ENCODE measurements at places on chromosomes 6 and 20. TPM values are rescaled to one million over a fixed set of nuclear protein-coding genes. Genes with fewer than 3 reads are reported as not detected.

Gene PKIB
- 11.1 TPM for total RNA-seq

Gene TUBB1
- total RNA-seq: not detected

Gene PBOV1
- not detected for total RNA-seq

Gene SEL1L2
- total RNA-seq: not detected

Gene GCNT2
- 0.99 TPM for total RNA-seq

Gene LY6G6C
- not detected for total RNA-seq

Gene HBS1L
- total RNA-seq: 124 TPM

Gene ARHGAP40
- total RNA-seq: not detected

Gene BCAS1
- under 0.01 TPM for total RNA-seq

Gene PAX1
- total RNA-seq: not detected

Gene WFDC6
- total RNA-seq: not detected

Gene LAMA5
- 90.0 TPM for total RNA-seq

Gene MYB
- total RNA-seq: 0.29 TPM

Gene TBC1D7
- 18.0 TPM for total RNA-seq

Gene ATP6V1G2
- total RNA-seq: 5.7 TPM

Gene TNFAIP3
- total RNA-seq: 10.6 TPM

Gene XKR7
- total RNA-seq: under 0.01 TPM

Gene PRKN
- total RNA-seq: 7.4 TPM

Gene PIM1
- total RNA-seq: 20.7 TPM

Gene MYO6
- 18.6 TPM for total RNA-seq

Gene GHRH
- total RNA-seq: not detected

Gene SYNDIG1
- 0.17 TPM for total RNA-seq

Gene ZNF391
- 1.8 TPM for total RNA-seq

Gene BPIFA3
- total RNA-seq: not detected

Gene RIPPLY2
- 0.29 TPM for total RNA-seq

Gene SLC22A2
- total RNA-seq: not detected

Gene NKAIN4
- not detected for total RNA-seq

Gene HLA-DQA2
- not detected for total RNA-seq

Gene CD93
- 1.0 TPM for total RNA-seq

Gene FGD2
- not detected for total RNA-seq

Gene MYLK2
- total RNA-seq: not detected

Gene TP53TG5
- 0.50 TPM for total RNA-seq

Gene LINC00237
- total RNA-seq: not detected

Gene CMTR1
- total RNA-seq: 57.3 TPM

Gene NHSL1
- 26.3 TPM for total RNA-seq

Gene CAGE1
- 0.17 TPM for total RNA-seq

Gene TBC1D20
- 45.7 TPM for total RNA-seq

Gene COL10A1
- total RNA-seq: 5.2 TPM

Gene UQCC2
- total RNA-seq: 12.7 TPM

Gene OTOR
- not detected for total RNA-seq

Gene HRH3
- not detected for total RNA-seq

Gene TAGAP
- total RNA-seq: not detected

Gene DNAH8
- total RNA-seq: 0.44 TPM

Gene KCNK15
- total RNA-seq: 0.29 TPM
